Stomach (tissue), 19 donors: ENCODE measurements at places on chromosomes 11 and 22. TPM values are rescaled to one million over a fixed set of nuclear protein-coding genes. Genes with fewer than 3 reads are reported as not detected.
A peak's percentile ranks its signal among the peaks of the same experiment; 100 is the strongest.

- peak; percentile 56 for DNase-seq
Observed at GRCh38 chr11:69374110-69374945, 80.4 kb downstream of the MYEOV start.

- no peak for DNase-seq
Observed at GRCh38 chr11:108609682-108610081, 16.1 kb upstream of the EXPH5 start.

GRCh38 chr11:11818529-11819121 is 23.1 kb upstream of the USP47 start:
- DNase-seq, result no peak

DNA sequence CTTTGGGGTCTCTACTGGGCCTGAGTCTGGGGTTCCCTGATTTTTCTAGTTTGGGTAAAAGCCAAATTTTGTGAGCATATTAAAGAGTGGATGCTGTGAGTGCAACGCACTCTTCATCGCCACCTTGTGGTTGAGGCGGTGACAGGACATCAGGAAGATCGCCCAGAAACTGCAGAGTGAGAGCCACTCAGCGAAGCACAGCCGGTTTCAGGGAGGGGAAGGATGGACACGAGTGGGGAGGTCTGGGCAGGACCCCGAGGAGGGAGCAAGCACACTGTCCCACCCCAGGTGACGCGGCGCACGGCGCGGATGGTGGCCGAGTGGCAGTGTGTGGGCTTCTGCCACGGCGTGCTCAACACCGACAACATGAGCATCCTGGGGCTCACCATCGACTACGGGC is 9.1 kb downstream of the SELENOO start:
- peak; percentile 79 for DNase-seq

The RGL4 gene
- total RNA-seq, result 2.9 TPM
